ENCODE measurements at places on chromosomes 12 and 14.
A peak's percentile ranks its signal among the peaks of the same experiment; 100 is the strongest.

DNA sequence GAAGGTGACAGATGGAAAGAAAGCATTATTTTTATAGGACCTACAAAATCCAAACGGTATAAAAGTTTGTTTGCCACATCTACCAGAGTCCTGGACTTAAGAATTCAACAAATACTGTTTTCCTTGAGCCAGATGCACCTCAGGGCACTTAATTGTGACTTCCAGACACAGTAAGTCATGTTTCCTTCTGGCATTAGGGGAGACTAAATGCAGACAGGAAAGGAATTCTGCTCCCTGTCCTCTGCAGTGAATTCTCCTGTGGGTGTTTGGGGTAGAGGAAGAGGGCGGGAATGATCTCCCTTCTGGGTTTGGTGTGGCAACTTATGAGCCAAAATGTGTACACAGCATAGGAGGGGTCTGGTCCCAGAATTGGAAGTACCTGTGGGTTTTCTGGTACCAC, 93.9 kb upstream of the ZDHHC17 start:
- H3K27ac ChIP-seq, result no peak overlapping the region
- no peaks in the 10 kb centered on the region for H3K36me3 ChIP-seq
- no peak for DNase-seq
- H3K4me3 ChIP-seq, result no peak overlapping the region
- no peaks in the 10 kb centered on the region for H3K27me3 ChIP-seq
- H3K4me1 ChIP-seq, result peaks cover 11% of the 10 kb centered on the region

GRCh38 chr12:64796205-64796845, 28.1 kb upstream of the TBC1D30 start:
- H3K27me3 ChIP-seq, result peaks cover 15% of the 10 kb centered on the region
- H3K27ac ChIP-seq, result no peak overlapping the region
- no peak overlapping the region for H3K4me3 ChIP-seq
- DNase-seq, result peak; percentile 70

- H3K4me1 ChIP-seq, result peaks cover 46% of the 10 kb centered on the region
- no peak for DNase-seq
- no peaks in the 10 kb centered on the region for H3K27me3 ChIP-seq
- H3K36me3 ChIP-seq, result no peaks in the 10 kb centered on the region
These were observed 91.8 kb downstream of the SLC38A1 start for GRCh38 chr12:46177025-46177424.

DNA sequence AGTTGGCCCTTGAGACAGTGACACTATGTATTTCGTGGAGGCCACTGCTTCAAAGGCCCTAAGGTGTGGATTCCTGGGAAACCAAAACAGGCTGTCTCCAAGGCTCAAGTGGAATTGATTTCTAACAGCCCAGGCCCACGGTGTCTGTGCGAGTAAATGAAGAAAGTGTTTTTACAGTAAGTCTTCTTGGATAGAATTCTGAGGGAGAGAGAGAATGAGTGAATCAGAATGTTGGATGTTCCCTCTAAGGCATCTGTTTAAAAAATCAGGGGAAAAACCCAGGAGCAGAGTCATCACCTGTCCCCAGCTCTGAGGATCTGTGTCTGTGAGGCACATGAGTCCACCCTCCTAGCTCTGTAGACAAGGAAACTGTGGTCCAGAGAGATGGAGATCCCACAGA, 22.3 kb upstream of the BDKRB1 start:
- H3K27ac ChIP-seq, result no peak overlapping the region
- H3K27me3 ChIP-seq, result no peaks in the 10 kb centered on the region
- DNase-seq, result no peak
- H3K36me3 ChIP-seq, result no peaks in the 10 kb centered on the region
- no peak overlapping the region for H3K4me3 ChIP-seq

DNA sequence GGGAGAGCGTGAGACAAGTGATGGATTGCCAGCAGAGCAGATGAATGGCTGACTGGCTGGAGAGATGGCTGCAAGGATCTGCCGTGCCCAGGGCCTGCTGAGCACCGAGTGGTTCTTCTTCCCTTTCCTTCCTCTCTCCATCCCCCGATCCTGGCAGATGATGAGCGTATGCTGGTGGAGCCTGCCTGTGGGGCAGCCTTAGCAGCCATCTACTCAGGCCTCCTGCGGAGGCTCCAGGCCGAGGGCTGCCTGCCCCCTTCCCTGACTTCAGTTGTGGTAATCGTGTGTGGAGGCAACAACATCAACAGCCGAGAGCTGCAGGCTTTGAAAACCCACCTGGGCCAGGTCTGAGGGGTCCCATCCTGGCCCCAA, 15.5 kb downstream of the SDSL start:
- H3K27me3 ChIP-seq, result peaks cover 6% of the 10 kb centered on the region
- no peaks in the 10 kb centered on the region for H3K36me3 ChIP-seq
- no peak for DNase-seq
- no peak overlapping the region for H3K27ac ChIP-seq
